ENCODE measurements at places on chromosomes 2 and 18. TPM values are rescaled to one million over a fixed set of nuclear protein-coding genes. Genes with fewer than 3 reads are reported as not detected.

DNA sequence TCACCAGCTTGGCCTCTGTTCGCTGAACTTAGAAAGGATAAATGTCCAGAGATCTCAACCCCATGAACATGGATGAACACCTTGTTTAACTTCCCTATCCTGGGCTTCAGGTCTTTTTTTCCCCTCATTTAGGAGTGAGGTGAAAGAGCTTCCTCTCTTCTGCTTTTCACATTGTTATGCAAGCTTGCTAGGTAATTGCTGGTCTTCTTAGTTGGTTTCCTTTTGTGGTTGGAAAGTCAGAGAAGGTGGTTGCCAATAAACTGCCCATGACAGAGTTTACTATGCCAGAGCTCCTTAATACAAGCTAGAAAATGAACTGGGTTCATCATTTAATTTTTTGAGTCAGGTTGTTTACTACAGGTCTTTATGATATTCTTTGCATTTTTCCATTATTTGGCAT, 16.6 kb downstream of the SLC9A4 start:
- H3K4me3 ChIP-seq, result no peak overlapping the region
- no peaks in the 10 kb centered on the region for H3K36me3 ChIP-seq
- peaks cover 12% of the 10 kb centered on the region for H3K4me1 ChIP-seq
- no peaks in the 10 kb centered on the region for H3K27me3 ChIP-seq
- DNase-seq, result no peak

The ORC4 gene
- 72.9 TPM for total RNA-seq

DNA sequence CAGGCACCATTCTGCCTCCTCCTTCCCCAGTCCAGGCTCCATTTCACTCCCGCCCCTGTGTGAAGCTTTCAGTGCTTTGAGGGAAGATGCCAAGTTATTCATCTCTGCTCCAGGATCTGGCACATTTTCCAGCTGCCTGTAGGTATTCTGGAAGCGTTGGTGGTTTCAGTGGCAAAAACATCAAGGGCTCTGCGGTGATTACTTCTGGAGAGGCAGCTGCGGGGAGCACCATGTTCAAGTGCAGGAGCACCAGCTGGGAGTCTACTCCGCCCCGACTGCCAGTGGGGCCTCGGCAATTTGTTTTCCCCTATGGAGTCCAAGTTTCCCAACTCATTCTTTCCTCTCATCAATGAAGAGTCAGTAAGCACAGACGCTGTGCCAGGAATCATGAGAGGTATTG, 211.7 kb downstream of the CLIP4 start:
- H3K36me3 ChIP-seq, result peaks cover 3% of the 10 kb centered on the region
- H3K27ac ChIP-seq, result no peak overlapping the region
- peaks cover 7% of the 10 kb centered on the region for H3K27me3 ChIP-seq
- H3K4me3 ChIP-seq, result no peak overlapping the region

- peaks cover 19% of the 10 kb centered on the region for H3K4me1 ChIP-seq
- no peak for DNase-seq
- peaks cover 1% of the 10 kb centered on the region for H3K27me3 ChIP-seq
- no peak overlapping the region for H3K4me3 ChIP-seq
- no peak overlapping the region for H3K27ac ChIP-seq
Measured at GRCh38 chr2:196963961-196964360, 37.5 kb upstream of the PGAP1 start.

DNA sequence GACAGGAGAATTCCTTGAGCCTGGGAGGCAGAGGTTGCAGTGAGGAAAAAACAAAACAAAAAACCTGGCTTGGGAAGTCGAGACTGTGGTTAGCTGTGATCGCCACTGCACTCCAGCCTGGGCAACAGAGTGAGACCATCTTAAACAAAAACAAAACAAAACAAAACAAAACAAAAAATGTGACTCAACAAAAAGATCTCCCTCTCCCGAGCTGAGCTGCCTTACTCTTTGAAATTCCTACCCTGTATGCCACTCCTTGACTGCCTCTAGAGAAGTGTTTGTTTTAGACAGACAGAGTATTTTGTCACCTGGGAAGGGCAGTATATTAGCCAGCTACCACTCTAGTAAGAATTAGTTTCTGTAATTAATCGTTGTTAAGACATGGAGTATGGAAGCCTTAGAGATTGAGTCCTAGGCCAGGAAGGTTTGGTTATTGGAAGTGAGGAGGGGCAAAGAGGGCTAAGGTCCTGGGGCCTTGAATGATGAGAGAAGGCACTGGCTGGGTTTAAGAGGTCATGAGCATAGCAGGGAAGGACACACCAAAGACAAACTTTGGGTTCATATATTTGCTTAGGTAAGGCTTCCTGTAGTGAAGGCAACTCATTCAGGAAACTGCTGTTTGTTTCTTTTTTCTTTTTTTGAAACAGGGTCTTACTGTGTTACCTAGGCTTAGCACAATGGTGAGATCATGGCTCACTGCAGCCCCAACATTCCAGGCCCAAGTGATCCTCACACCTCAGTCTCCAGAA, 56.0 kb downstream of the HAUS1 start:
- H3K27me3 ChIP-seq, result peaks cover 4% of the 10 kb centered on the region
- no peak for DNase-seq
- H3K36me3 ChIP-seq, result no peaks in the 10 kb centered on the region
- H3K4me3 ChIP-seq, result no peak overlapping the region
